Amniotic stem cell (primary cell): ENCODE measurements at places on chromosomes 7 and 10.

- no peak for DNase-seq
Observed at GRCh38 chr10:86082556-86082955, 284.0 kb downstream of the GRID1 start.

- no peak for DNase-seq
Observed at GRCh38 chr7:87984088-87984487, 50.0 kb downstream of the ADAM22 start.

- no peak for DNase-seq
Observed at GRCh38 chr10:75375838-75376237, 25.7 kb downstream of the ZNF503 start.

GRCh38 chr10:86374664-86375063 is 8.1 kb upstream of the GRID1 start:
- DNase-seq = no peak

GRCh38 chr10:68684413-68684812 is 36.6 kb upstream of the CCAR1 start:
- DNase-seq = no peak

GRCh38 chr10:10901906-10902305 is 115.8 kb upstream of the CELF2 start:
- no peak for DNase-seq

GRCh38 chr7:79461660-79462059 is 8.2 kb upstream of the MAGI2 start:
- peak; percentile 44 for DNase-seq

- DNase-seq = no peak
Observed at GRCh38 chr7:78225534-78225933, 427.0 kb downstream of the PHTF2 start.

- DNase-seq = no peak
Observed at GRCh38 chr10:46247808-46248569, 38.8 kb upstream of the ANTXRL start.

DNA sequence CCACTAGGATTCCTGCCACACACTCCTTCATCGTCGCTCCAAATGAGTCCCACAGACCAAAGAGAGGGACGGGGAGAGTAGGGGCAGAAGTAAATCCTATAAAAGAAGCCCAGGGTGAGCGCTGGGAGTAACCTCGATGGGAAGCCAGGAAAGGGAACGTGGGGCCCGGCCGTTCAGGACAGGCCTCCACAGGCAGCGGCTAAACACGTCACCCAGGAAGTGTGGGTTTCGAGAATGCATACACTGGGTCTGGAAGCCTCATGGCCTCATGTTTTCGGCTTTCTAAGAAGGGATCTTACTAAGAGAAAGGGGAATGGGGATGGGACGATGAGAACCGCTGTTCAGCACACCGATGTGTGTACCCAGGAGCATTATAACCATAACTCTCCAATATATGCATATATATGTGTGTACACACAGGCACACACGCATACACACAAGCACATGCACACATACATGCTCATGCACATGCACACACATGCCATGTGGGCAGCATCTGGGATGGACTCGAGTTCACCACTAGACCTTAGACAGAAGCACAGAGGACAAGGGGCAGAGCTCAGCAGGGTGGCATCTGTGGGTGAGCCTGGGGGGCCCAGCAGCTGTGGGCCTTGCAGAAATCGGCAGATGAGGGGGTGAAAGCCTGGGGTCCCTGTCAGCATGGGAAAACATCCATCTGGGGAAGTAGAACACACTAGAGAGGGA is 14.8 kb upstream of the CNPY1 start:
- no peak for DNase-seq

GRCh38 chr7:128215281-128215680 is 25.8 kb upstream of the LEP start:
- DNase-seq = peak; percentile 20

- DNase-seq = no peak
Observed at GRCh38 chr10:6774406-6774805, 194.3 kb upstream of the PRKCQ start.

- DNase-seq = no peak
Observed at GRCh38 chr7:28055161-28055544, 125.4 kb downstream of the JAZF1 start.

- DNase-seq = no peak
Observed at GRCh38 chr10:27439101-27439500, 65.0 kb upstream of the RAB18 start.

DNA sequence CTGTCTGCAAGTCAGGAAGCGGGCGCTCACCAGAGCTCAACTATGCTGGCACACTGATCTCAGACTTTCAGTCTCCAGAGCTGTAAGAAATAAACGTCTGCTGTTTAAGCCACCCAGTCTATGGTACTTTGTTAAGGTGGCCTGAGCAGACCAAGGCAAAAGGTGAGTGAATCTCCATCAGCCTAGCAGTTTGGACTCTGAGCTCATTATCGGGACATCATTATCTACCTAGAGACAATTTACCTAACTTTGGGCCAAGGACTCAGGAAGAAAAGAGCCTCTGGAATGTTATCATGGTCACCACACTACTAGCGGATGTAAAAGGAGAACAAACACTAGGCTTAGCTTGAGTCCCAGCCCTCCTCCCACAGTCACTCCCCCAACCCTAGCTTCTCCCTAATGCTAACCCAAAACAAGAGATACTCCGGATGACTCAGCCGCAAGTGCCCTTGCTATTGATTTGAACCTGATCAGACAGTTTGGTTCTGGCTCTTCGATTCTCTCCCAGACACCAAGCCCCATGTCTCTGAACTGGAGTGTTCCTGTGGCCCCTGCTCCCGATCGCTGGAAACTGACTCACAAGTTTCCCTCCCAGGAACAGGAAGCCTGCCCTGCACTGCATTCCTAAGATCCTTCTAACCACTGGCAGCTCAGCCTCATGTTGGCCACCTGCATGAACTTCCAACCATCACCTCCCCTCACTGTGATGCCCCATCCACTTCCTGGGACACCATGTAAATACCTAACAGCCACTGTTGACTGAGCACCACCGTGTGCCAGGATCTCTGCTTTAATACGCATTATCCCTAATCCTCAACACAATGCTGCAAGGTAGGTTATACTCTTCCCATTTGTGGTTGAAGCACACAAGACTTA is 34.5 kb downstream of the CREB3L2 start:
- no peak for DNase-seq

GRCh38 chr10:44194435-44194834 is 190.5 kb downstream of the CXCL12 start:
- DNase-seq = no peak

DNA sequence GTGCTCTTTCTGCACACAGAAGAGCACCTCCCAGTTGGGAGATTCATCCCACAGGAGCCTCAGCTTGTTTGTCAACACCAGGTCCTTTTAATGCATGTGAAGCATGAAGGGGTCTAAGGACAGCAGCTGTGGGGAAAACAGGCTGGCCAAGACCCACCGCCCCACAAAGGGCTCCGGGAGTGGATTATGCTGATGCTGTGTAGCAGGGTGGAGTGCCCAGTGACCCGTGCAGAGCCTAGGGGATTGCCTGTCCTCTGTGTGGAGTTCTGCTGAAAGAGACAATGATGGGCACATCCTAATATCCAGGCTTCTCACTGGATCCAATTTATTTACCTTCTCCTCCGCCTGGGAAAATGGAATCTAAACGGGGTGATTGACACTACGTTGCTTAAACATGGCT is 74.0 kb downstream of the PIP4K2A start:
- no peak for DNase-seq

GRCh38 chr7:143516981-143517380 is 39.3 kb downstream of the TAS2R41 start:
- DNase-seq = no peak

GRCh38 chr10:48941427-48942075 is 1.9 kb upstream of the LRRC18 start:
- no peak for DNase-seq

GRCh38 chr10:88835910-88836221 is 15.8 kb downstream of the ANKRD22 start:
- DNase-seq = no peak

GRCh38 chr7:70143075-70144044 is 545.1 kb downstream of the AUTS2 start:
- DNase-seq = no peak

DNA sequence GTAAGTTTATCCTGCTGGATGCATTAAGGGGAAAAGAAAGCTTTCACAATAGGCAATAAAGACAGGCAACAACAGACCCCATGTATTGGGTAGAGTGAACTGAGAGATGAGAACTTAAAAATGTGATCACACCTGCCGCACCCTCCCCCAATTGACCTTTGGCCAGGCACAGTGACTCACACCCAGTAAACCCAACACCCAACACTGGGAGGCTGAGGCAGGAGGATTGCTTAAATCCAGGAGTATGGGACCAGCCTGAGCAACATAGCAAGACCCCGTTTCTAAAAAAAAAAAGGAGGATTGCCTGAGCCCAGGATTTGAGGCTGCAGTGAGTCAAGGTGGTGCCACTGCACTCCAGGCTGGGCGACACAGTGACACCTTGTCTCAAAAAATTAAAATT is 86.9 kb downstream of the MPP7 start:
- DNase-seq = no peak

DNA sequence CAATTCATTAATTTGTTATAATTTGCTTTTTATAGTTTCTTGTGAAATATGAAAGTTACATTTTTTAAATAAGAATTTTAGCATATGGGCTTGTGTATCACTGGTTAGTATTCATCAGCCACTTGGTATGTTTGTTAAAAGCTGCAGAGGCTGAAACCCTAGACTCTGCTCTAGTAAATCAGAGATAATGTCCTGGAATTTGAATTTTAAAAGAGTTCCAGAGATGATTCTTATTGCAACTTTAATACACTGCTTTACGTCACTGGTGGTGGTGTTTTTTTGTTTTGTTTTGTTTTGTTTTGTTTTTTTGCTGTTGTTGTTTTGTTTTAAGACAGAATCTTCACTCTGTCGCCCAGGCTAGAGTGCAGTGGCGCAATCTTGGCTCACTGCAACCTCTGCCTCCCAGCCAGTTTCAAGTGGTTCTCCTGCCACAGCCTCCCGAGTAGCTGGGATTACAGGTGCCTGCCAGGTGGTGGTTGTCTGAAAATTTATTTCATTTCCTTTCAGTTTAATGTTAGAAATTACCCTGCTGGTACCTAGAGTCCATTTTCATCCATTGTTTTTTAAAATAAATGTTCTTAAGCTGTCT is 43.8 kb downstream of the PTPN12 start:
- DNase-seq = peak; percentile 5

GRCh38 chr7:36661135-36661840 is 63.0 kb downstream of the AOAH start:
- no peak for DNase-seq

GRCh38 chr10:120650705-120651399 is 193.8 kb downstream of the PLPP4 start:
- DNase-seq = no peak

GRCh38 chr10:35050568-35050967 is 39.6 kb downstream of the CUL2 start:
- no peak for DNase-seq

DNA sequence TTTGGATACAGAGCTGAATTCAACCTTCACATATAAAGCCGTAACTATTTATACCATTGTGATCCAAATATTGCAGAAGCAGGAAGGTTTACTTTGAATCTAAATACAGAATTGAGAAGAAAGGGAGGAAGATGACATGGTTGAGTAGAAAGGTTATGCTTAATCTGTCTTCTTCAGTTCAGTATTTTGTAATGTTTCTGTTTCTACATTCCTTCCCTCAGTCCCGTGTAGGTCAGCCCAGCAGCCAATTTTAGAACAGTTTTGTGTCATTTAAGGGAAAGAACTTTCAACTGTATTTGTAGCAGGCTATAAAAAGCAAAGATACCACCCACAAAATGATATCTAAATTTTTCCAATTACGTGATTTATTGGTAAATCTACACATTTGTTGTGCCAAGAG is 97.4 kb downstream of the CPED1 start:
- peak; percentile 3 for DNase-seq

- no peak for DNase-seq
Observed at GRCh38 chr7:115477193-115477651, 553.3 kb downstream of the TFEC start.

DNA sequence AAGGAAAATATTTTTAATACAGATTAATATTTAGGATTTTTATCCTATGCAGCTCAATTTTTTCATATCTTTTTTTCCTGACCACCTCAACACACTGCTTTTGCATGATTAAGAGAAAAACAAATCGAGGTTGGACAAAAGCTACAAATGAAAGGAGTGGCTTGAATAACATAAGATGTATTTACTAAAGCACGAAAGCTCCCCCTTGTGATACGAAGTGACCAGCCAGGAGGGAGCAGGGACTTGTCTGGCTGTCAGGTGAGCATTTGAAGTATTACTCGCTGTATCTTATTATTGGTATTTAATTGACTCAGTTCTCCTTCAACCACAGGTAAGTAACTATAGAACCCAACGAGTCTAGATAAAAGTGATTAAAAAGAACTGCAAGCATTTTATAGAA is 265.2 kb upstream of the PHF14 start:
- no peak for DNase-seq

DNA sequence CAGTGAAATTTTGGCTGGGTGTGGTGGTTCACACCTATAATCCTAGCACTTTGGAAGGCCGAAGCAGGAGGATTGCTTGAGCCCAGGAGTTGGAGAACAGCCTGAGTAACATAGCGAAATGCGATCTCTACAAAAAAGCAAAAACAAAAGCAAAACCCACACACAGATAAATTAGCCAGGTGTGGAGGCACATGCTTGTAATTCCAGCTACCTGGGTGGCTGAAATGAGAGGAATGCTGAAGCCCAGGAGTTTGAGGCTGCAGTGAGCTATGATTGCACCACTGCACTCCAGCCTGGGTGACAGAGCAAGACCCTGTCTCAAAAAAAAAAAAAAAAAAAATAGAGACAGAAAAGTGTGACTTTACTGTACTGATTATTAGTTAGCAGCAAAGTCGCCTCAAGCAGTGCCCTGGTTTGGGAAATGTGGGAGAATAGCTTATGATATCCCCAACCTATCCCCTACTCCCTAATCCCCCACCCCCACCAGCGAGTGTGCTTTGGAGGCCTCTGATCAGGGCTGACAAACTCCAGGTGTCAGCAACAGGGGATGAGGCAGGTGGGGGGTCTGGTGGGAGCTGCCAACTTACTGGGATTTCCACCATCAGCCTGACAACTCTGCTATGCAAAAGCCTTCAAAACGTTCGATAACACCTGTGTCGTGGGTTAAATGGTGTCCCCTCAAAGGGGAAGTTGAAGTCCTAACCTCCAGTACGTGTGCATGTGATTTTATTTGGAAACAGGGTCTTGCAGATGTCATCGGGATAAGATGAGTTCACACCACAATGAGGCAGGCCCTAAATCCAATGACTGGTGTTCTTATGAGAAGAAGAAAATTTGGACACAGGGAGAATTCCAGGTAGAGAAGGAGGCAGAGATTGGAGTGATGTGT is 124.7 kb upstream of the SDK1 start:
- DNase-seq = no peak

- DNase-seq = no peak
Observed at GRCh38 chr10:1204434-1205326, 148.5 kb downstream of the WDR37 start.
